ENCODE measurements at places on chromosomes 2 and 18.
A peak's percentile ranks its signal among the peaks of the same experiment; 100 is the strongest.

DNA sequence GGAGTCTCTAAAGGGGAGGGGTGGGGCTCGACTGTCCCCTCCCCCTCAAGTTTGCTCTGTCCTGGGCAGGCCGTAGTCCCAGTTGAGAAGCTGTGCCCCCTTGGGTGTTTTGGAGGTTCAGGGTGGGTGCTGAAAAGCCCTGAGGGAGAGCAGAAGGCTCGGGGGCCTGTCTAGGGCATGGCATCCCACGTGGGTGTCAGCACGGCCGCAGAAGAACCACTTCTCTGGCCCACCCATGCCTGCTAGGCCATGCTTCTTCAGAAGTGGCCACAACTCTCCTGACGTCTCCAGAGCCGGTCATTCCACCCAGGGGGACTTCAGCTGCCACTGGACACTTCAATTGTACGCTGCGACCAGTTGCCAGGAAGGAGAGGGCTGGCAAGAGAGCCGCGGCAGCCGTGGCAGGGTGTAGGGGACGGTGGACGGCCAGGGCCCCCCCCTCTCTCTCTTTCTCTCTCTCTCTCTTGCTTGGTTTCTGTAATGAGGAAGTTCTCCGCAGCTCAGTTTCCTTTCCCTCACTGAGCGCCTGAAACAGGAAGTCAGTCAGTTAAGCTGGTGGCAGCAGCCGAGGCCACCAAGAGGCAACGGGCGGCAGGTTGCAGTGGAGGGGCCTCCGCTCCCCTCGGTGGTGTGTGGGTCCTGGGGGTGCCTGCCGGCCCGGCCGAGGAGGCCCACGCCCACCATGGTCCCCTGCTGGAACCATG lies at the start of gene INPP5D:
INPP5D (plus strand) TSS at position 546 of the 704 bp plus-strand sequence; CDS start at position 683, 137 bp downstream.
- DNase-seq: no peak

GRCh38 chr18:23828426-23828825 lies 139.2 kb downstream of the LAMA3 start:
- no peak for DNase-seq

DNA sequence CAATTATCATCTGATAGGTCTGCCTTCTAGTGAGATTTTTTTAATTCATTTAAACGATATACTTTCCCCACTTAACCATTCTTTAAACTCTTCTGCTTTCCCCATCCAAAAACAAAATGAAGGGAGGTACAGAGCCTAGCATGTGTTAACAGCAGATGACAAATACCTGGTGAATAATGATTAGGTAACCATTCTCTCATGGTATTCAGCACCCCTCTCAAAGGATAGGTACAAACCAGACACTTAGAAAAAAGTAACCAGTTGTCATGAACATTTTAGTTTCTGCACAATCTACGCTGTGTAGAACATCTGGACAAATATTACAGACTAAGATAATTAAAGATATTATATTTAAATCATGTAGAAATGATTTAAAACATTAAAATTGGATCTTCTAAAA lies 56.3 kb downstream of the DNAH7 start:
- DNase-seq: no peak

DNA sequence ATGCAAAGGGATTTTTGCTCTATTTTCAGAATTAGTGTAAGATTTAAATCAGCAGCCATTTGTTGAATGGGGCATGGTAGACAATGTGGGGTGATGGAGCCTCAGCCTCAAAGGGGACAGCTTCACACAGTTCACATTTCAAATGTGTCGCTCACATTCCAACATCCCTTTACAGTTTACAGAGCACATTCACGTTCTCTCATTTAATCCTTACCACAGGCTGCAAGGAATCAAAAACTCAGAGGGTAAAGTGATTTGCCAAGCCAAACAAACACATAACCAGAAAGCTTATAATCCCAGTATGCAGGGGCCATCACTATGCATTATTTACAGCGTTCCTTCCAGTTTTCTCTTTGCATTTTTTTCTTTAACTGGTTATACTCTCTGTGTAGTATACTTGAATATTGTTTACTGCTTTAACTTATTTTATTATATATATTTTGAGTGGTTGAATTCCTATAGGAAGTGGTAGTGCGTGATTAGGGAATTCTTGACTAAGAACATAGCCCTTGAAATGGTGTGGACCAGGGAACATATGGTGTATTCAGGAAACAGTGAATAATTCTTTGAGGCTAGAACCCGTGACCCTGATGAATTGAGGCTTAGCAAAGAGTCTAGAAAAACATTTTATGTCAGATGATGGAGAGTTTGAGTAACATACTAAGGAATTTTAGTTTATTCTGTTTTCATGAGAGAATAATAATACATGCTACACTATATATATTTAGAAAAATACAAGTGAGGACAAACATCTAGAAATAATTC lies 18.1 kb upstream of the TAF1B start:
- DNase-seq: no peak

- no peak for DNase-seq
Measured at GRCh38 chr2:150639383-150639782, 151.9 kb upstream of the RND3 start.

GRCh38 chr2:11753452-11753885 lies 7.0 kb downstream of the LPIN1 start:
- DNase-seq: no peak

- no peak for DNase-seq
Measured at GRCh38 chr2:193348055-193348454, 1153.3 kb upstream of the TMEFF2 start.

DNA sequence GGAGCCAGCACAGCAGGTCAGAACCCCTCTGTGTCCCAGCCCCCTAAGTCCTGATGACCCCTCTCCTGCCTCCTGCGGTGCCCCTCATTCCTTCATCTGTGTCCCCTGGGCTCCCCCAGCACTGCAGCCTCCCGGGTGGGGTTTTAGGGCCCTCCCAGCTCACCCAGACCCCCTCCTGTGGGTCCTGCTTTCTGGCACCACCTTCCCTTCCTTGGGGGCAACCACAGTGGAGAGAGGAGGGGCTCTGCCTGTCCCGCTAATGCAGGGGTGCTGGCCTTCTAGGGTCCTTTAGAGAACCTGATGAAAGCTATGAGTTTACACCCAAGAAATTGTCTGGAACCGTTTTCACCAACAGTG lies 42.7 kb upstream of the ALPP start:
- no peak for DNase-seq

- no peak for DNase-seq
Measured at GRCh38 chr18:35010993-35011392, 30.2 kb upstream of the MAPRE2 start.

GRCh38 chr2:112995346-112995920 lies 9.8 kb upstream of the IL36A start:
- DNase-seq: no peak

DNA sequence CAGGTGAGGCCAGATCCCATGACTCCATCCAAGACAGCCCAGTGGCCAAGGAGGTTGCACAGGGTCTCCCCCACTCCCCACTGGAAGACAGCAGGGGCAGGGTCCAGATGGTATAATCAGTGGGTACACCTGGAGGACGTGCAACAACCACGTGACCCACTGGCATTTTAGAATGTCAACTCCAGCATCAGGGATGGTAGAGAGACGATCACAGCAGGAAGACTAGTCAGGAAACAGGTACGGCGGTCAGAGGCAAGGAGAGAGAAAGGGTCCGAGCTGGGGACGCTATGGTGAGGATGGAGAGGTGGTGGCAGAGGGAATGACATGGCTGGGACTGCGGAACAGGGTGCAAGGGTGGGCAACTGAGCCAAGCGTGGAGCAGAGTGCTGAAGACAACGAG lies 23.0 kb downstream of the SERTAD2 start:
- no peak for DNase-seq

DNA sequence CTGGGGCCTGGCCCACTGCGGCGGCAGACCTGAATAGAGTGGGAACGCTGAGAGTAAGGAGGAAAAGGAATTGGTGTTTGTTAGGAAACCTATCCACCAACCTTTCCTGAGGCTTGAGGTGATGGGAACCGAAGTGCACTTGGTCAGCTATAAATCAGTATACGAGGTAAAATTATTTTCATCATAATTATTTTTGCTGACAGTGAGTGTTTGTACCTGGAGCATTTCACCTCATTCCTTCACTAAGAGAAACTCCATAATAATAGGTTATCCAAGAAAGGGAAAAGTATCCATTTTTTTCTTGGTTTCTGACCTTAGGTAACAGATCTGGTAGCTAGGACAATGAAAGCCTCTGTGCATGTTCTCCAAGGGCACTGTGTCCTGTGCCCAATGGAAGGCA lies 138.6 kb upstream of the RGPD4 start:
- DNase-seq: no peak

- no peak for DNase-seq
Measured at GRCh38 chr18:21509062-21509461, 91.4 kb downstream of the ESCO1 start.

- DNase-seq: no peak
Measured at GRCh38 chr18:63472380-63472779, 4.4 kb upstream of the SERPINB5 start.

DNA sequence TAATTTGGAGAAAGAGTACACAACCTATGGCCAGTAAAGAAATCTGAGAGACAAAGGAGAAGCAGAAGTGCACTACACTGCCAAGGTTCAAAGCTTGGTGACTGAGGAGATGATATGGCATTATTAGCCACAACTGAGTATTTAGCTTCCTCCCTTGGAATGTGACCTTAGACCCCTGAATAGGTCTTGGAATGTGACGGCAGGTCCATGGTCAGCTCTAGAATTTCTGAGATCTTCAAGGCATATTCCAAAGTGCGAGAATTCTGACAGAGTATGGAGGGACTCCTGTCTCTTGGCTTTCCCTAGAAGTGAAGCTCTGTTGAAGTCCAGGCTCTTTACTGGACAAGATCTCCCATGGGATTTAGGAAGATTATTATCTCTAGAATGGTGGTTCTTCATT lies 130.0 kb upstream of the FN1 start:
- no peak for DNase-seq

GRCh38 chr2:175207741-175208438 lies 26.4 kb upstream of the ATP5MC3 start:
- peak; percentile 99 for DNase-seq

GRCh38 chr2:120531365-120531764 lies 185.4 kb downstream of the INHBB start:
- no peak for DNase-seq

GRCh38 chr2:19490846-19491435 lies 132.5 kb upstream of the OSR1 start:
- no peak for DNase-seq

DNA sequence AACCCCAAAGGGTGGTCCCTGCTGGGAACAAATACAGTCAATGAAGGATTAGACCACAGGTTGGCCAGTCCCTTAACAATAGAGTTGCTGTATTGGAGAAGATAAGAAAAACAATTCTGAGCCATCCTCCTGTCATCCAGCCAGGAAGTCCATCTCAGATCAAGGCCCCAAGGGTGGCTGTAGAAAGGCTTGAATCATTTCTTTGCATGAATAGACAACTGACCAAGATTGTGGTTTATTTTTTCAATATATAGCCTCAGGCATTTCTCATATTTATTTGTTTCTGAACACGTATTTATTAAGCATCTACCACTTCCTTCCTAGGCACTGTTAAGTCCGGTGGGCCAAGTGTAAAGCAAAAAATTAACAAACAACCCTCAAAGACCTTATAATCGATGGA lies 274.4 kb upstream of the SLC14A2 start:
- no peak for DNase-seq

- DNase-seq: no peak
Measured at GRCh38 chr2:234502919-234503285, 6.0 kb upstream of the ARL4C start.

GRCh38 chr2:241315879-241316631 lies at the start of gene SEPTIN2:
Gene SEPTIN2 (plus strand): TSS chr2:241315925. CDS start chr2:241324233, 8,308 bp downstream.
- no peak for DNase-seq

- no peak for DNase-seq
Measured at GRCh38 chr18:31950583-31950982, 7.7 kb upstream of the TRAPPC8 start.

GRCh38 chr2:8081130-8081529 lies 600.7 kb upstream of the ID2 start:
- no peak for DNase-seq

- DNase-seq: peak; percentile 26
Measured at GRCh38 chr2:196586511-196586991, 53.0 kb upstream of the CCDC150 start.

GRCh38 chr2:9914384-9915065 lies 37.0 kb upstream of the GRHL1 start:
- DNase-seq: no peak

- no peak for DNase-seq
Measured at GRCh38 chr18:75915941-75916623, 488.6 kb upstream of the SMIM21 start.

- DNase-seq: no peak
Measured at GRCh38 chr18:64203295-64203694, 54.4 kb upstream of the LINC00305 start.

DNA sequence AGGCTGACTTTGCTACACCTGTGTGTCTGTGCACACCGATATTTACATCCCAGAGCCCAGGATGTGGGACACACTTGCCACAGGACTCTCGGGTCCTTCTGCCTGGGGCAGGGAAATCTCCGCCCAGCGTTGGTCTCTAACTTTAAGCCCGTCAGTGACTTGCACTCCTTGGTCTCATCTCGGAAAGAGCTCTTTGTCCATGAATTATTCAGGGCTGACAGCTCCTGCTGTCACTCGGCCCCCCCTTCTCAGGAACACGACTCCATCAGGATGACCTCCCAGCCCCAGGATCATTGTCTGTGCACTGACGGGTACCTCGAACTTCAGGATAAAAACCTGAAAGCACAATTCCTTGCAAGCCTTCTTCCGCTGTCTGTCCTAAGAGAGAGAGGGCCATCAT lies 26.6 kb downstream of the PLB1 start:
- DNase-seq: no peak

- DNase-seq: no peak
Measured at GRCh38 chr2:29497375-29497774, 382.2 kb downstream of the CLIP4 start.

DNA sequence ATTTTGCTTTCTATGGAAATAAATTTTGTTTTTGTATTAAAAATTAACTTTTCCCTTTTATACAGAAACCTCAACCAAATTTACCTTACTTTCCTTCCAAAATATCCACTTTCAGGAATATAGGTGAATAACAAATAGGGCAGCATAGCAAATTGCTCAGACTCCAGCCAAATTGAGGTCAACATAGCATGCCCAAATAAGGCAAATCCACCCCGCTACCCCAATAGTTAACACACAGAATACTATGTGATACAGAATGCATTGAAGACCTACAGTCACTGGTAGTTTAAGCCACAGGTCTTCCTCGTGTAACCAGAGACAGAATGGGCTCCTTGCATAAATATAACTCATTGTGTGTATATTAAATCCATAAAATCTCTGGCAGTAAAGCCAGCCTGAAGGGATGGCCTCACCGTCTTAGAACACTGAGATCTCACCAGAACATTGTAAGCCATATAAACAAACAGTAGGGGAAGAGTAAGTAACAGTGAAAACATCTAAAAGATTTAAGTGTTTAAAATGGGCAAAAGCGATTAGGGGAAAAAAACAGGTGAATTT lies 72.2 kb downstream of the PMAIP1 start:
- DNase-seq: no peak

DNA sequence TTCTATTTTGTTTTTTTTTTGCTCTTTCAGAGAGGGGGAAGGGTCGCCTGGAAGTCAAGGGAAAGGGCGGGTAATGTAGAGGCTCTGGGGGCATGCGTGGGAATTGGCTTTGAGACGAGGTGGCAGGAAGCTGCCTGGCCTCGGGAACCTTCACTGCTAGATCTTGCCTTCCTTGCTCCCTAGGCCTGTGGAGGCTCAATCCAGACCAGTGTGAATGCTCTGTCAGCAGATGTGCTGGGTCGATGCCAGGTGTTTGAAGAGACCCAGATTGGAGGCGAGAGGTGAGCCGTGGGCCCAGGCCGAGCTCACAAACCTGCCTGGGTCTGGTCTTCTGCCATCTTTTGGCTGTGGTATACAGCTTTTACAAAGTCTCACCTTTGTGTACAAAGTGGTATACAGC lies 15.5 kb downstream of the CCT7 start:
- no peak for DNase-seq

Measured in NCI-H1694 (cell line).